ENCODE measurements at places on chromosomes 3 and 15.

DNA sequence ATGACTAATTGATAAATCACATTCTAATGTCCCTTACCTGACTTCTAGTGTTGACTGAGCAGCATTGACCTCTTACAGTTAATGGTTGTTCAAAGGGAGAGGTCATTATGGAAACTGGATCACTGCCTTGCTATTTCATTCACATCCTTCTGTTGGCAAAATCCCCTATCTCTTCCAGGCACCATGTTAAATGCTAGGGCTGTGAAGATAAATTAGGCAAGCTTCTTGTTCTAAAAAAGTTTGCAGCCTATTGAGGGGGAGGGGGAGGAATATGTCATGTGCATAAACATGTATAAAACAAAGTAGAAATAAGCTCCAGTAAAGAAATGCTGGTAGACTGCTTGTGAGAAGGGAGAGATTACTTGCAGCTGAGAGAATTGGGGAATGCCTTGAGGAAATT, 84.8 kb upstream of the MLF1 start:
- no peak for DNase-seq

GRCh38 chr15:66860844-66861243, 158.8 kb downstream of the SMAD6 start:
- no peak for DNase-seq

DNA sequence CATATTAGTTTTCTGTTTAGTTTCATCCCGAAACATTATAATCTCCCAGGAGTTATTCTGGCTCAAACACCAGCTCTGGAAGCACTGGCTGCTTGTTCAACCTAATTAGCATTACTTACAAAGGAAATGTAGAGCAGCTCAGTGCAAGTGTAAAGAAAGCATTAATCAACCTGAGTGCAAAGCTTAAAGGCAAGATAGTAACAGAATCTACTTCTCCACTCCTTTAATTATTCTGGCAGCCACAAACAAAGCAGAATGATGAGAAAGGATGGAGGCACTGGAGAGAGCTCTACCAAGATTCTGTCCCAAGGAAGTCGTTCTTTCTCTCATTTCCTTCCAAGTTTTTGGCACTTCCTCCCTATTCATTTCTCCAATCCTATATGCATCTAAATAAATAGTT, 1384.0 kb downstream of the ZPLD1 start:
- no peak for DNase-seq

DNA sequence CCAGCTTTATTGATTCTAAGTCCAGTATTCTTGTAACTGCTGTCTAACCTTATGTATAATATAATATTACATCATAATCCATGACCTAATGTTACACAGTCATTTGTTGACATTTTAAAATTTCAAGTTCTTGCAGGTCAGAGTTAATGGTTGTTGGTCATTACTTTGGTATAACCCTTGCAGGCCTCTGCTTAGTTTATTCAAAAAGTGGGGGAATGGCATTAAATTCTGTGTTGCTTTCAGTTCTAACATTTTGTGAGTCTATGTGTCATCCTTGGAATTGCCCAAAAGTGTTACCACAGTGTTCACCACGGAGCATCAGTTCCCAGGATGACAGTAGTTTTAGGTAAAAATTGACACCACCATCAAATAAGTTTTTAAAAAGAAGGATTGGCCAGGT, 174.8 kb upstream of the BCL6 start:
- no peak for DNase-seq

DNA sequence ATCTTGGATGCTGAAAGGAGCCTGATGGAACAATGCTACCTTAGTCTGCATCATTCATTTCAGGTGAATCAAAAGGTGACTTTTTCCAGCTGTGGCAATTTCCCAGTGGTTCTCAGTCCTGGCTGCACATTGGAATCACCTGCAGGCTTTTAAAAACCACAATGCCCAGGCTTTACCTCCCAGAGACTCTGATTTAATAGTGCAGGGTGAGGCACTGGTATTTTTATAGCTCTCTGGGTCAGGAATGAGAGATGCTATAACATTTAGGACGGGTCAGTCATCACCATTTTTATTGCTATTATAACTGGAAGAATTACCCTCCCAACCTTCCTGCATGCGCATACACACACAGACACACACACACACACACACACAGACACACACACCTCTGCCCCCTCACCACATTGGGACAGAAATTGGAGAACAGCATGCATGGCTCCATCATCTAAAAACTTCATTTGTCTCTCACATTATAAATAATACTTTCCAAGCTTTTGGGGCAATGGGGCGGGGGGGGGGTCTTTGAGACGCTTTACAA, 41.1 kb downstream of the LARP6 start:
- DNase-seq = no peak

DNA sequence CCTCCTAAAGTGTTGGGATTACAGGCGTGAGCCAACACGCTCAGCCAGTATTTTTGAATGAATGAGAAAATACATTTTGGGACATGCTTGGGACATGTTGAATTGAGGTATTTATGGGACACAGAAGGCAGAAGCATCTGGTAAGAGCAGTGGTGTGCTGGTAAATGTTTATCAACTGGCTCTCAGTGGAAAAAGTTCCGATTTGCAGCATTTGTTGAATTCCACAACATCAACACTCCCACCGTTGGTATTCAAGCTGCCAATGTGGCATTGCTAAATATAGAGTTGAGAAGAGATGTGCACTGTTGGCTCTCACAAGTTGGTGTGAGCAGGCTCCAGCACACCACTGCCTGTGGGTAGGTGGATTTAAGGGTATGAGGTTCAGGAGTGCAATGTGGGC, 35.8 kb upstream of the LRRFIP2 start:
- no peak for DNase-seq

DNA sequence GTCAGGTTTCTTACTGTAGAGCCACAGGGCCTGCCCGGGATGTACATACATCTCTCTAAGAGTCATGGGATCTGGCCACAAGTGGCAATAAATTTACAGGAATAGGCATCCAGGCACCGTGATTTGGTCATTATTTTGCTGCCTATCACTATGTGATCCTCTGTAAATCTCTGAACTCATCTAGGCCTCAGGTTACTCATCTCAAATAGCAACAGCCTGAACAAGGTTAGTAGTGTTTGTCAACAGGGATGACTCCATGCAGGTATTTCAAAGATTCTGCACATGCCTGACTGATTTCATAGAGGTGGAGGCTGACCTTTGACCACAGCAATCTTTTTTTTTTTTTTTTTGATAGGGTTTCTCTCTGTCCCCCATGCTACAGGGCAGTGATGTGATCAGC, 88.8 kb upstream of the TBL1XR1 start:
- no peak for DNase-seq

- no peak for DNase-seq
Observed at GRCh38 chr3:152236716-152237115, 32.0 kb upstream of the MBNL1 start.

- DNase-seq = no peak
Observed at GRCh38 chr3:194249323-194250097, 101.6 kb downstream of the CPN2 start.

GRCh38 chr3:196273655-196274054, 13.9 kb downstream of the PCYT1A start:
- no peak for DNase-seq

- DNase-seq = no peak
Observed at GRCh38 chr3:190424108-190424477, 25.6 kb downstream of the TMEM207 start.

- no peak for DNase-seq
Observed at GRCh38 chr15:90465930-90466567, 63.7 kb upstream of the CRTC3 start.

DNA sequence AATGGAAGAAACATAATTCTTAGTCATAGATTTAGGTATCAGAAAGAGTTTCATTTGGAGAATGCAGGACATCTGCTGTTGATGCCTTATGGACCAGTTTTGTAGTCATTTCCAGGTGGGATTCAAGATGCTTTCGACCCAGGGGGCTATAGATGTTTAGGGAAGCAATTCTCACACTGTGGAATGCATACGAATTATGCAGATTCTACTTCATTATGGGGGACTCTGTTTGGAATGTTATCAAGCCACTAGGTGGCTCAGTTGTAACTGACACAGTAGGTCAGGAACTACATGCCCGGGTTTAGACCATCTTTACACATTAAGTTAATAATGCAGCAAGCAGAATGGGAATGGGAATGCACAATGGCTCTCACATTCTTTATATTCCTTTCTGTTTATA, 1359.8 kb downstream of the ZPLD1 start:
- no peak for DNase-seq

DNA sequence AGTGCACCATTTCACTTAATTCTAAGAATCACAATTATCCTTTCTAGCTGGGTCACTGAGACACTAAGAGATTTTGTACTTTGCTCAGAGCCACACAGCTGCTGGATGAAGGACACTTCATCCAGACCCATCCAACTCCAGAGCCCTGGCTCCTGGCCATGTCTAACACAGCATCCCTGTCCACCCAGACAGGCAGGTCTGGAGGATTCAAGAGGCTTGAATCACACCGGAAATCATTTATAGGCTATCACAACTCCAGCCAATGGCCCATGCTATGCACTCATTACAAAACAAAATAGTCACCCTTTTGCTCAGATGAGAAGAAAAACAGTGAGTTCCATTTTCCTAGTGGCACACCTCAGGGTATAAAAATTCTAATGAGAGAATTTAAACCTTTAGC, 198.2 kb upstream of the LMCD1 start:
- DNase-seq = no peak

- no peak for DNase-seq
Observed at GRCh38 chr3:104896624-104897023, 470.1 kb upstream of the ALCAM start.

DNA sequence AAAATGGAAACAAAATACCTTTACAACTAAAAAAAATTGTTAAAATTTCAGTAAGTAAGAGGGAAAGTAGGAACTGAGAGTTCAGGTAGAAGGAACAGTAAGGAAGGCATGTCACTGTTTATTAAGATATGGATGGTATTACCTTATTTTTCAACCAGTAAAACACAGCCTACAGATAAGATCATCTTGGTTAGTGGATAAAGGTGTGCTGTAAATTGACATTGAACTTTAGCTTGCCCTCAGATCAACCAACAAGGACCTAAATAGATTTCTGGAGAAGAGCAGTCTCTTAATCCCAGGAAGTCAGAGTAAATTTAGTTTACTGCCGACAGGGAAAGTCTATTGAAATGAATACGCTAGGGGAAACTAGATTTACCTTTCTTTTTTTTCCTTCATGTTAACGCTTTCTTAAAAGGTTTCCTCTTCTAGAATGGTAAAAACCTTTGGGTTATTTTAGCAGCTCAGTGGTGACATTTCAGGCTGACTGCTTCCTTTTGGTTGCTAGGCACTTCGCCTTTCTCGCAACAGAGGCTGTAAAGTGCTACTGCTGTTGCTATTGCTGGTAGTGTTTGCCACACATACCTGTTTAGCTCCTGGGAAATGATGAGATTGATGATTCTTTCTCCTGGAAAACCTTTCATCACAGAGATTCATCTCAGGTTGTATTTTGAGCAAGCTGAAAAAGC, 12.9 kb downstream of the DZIP3 start:
- DNase-seq = peak; percentile 72

- DNase-seq = no peak
Observed at GRCh38 chr3:87320756-87321626, 44.6 kb upstream of the POU1F1 start.

DNA sequence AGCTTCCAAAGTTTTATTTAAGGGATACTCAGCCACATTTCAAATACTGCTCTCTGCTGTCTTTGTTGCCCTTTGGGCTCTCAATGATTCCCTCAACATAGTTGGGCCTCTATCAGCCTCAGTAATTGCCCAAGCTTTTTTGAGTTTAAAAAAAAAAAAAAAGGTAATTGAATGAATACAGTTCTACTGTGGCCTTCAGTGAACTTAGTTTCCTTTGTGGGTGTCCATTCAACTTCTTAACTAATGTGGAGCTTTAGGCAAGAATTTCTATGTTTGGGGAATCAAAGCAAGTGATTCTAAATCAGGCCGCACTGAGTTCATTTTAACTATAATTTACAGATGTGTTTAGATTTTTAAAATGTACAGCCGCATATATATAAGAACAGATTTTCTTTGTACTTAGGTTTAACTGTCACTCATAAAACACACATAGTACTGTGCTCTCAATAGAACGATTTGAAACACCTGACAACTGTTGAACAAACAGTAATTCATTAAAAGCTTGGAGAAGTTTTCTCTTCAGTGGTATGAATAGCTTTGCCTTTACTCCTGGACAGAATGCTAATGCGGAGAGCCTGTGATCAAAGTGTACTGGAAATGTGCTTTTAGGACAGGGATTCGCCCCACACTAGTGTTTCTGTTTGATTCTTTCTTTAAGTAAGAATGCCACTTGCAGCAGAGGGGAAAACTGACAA, 844.9 kb upstream of the SEMA6D start:
- DNase-seq = no peak

DNA sequence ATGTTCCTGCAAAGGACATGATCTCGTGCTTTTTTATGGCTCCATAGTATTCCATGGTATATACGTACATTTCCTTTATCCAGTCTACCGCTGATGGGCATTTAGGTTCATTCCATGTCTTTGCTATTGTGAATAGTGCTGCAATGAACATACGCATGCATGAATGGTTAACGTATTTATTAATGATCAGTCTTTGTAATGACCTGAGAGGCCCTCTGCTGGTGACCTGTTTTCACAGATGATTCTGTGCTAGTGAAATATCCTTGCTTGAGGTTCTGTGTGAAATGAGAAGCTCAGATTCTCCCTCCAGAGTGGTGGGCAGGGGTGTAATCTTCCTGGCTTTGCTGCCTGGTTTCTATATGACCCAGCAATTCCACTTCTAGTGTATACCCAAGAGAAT, 160.2 kb upstream of the RASGRP1 start:
- no peak for DNase-seq

GRCh38 chr3:135889443-135889842, 76.1 kb upstream of the PPP2R3A start:
- no peak for DNase-seq

- no peak for DNase-seq
Observed at GRCh38 chr3:39911465-39912309, 102.3 kb downstream of the MYRIP start.

DNA sequence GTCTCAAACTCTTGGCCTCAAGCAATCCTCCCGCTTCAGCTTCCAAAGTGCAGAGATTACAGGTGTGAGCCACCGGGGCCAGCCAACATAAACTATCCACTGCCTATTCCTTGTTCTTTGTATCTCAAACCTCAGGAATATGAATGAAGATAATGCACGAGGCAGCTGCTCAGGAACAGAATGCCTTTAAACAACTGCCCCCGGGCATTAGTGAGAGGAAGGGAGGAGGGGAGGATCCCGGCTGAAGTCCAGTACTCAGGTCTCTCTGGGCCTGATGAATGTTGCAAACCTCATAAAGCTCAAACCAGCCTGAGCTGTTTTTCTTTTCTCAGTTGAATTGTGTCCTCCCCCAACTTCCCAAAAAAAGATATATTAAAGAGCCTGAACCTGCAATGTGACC, 26.9 kb upstream of the MTMR14 start:
- DNase-seq = no peak

DNA sequence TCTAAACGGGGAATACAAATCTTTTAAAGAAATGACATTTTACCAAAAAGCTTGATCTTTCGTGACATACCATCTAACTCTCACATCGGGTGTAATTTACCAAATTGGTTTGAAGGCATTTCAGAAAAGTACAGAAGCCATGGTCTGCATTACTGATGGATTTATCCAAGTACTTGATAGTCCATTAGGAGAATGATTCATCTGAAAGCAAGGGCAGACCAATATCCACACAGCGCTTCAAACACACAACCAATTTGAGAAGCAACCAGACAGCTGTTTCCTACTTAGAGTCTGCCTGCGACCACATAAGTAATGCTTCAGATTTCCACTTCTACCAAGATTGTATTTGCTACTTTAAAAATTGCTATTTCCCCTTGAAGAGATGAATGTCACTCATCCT, 697.6 kb upstream of the ALCAM start:
- DNase-seq = no peak

GRCh38 chr15:51861557-51862359, 32.3 kb downstream of the TMOD3 start:
- peak; percentile 79 for DNase-seq
